ENCODE measurements at places on chromosomes 16 and 17. TPM values are rescaled to one million over a fixed set of nuclear protein-coding genes. Genes with fewer than 3 reads are reported as not detected.

- DNase-seq, result no peak
Observed at GRCh38 chr17:50421308-50422051, 4.5 kb upstream of the ACSF2 start.

DNA sequence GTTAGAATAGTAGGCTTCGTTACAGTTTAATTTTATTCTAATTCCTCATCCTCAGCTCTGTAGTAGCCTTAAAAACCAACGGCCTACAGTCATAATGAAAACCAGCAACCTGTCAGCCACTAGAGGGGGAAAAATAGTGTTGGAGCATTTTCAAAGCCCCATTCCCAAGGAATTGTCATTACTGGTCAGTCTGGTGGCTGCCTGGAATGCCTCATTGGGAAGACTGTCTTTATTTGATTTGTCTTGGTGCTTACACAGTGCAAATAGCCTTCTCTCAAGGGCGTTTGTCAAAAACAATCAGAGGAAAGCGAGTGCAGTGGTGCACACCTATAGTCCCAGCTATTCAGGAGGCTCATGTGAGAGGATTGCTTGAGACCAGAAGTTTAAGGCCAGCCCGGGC is 4.7 kb downstream of the LPCAT2 start:
- no peak for DNase-seq

DNA sequence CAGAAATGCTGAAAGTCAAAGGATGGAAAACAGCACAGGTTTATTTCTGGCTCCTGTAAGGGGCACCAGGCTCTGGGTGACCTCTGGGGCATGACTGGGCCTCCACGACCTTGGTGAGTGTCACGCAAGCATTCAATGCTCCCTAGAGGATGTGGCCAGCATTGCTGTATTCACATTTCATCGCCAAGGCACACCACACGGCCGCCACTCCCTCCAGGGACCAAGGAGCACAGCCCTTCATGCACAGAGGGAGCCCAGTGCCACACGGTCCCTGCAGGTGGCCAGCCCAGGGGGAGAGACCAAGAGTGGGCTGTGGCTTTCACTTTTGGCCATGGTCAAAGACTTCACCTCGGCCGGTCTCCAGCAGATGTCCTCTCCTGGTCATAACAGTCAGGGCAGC is 137.4 kb upstream of the TNRC6C start:
- DNase-seq, result no peak

- no peak for DNase-seq
Observed at GRCh38 chr17:80164185-80164584, 5.6 kb upstream of the CARD14 start.

- DNase-seq, result no peak
Observed at GRCh38 chr16:67967183-67967957, 1.1 kb downstream of the SLC12A4 start.

DNA sequence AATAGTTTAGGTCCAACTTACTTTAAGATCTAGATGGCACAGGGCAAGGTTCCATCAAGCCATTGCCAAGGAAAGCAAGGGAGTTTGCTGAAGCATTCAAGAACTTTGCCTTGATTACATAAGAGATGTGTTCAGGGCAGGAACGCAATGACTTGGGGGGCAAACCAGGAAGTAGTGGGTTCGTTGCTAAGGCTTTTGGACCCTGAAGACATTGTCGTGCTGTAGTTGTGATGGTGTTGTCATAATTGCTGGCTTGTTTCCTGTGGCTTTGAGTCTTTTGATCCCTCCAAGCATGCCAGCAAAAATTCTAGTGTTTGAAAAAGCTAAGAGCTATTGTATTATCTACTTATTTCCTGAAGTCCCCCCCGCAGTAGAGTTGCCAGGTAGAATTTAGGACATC is 70.7 kb upstream of the HNF1B start:
- DNase-seq, result no peak

GRCh38 chr17:73261617-73261951 is at the start of gene CPSF4L:
TSS of gene CPSF4L (minus strand) at chr17:73261880. CDS start at chr17:73261818, 62 bp downstream.
- DNase-seq, result no peak

GRCh38 chr17:38749223-38750043 is 1.3 kb upstream of the PCGF2 start:
- peak; percentile 73 for DNase-seq

DNA sequence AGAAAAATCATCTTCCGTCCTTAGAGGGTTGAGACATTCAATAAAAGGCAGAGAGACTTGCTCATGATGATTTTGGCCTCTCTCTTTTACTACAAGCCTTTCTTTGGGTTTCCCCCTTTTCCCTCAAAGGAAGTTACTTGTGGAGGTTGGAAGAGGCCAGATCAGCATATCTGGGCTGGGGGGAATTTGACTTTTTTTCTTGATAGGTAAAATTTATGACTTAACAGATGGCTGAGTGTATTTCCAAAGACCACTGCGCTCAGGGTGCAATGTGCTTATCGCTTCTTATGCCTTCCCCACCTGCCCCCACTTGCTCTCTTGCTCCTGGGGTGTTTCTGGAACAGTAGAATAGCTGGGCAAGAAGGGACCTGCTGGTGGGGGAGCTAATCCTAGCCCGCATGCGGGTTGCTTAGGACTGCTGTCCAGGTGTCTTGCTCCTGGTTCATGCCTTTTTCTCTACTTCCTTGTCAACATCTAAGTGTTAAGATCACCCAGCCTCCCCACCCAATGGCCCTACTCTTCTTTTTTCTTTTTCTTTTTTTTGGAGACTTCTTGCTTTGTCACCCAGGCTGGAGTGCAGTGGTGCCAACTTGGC is 131.9 kb downstream of the MSI2 start:
- DNase-seq, result no peak

DNA sequence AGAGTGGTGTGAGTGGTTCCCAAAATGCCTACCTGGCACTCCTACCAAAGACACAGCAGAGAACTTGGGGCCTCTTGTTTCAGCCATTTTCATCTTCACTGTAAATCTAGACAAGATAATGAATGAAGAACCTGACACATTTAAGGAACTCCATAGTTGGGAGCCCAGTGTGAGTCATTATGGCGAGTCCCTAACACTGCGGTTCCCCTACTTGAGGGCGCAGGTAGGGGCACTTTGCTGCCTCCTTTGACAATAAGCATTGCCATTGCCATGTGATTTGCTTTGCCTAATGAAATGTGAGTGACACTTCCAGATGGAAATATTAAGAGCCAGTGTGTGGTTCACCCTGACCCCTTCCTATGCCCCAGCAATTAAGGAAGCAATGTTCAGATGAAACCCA is 517.6 kb downstream of the MAF start:
- no peak for DNase-seq

- DNase-seq, result no peak
Observed at GRCh38 chr16:28189245-28189644, 22.5 kb downstream of the XPO6 start.

GRCh38 chr17:8345951-8346665 is 6.5 kb downstream of the ODF4 start:
- DNase-seq, result no peak

DNA sequence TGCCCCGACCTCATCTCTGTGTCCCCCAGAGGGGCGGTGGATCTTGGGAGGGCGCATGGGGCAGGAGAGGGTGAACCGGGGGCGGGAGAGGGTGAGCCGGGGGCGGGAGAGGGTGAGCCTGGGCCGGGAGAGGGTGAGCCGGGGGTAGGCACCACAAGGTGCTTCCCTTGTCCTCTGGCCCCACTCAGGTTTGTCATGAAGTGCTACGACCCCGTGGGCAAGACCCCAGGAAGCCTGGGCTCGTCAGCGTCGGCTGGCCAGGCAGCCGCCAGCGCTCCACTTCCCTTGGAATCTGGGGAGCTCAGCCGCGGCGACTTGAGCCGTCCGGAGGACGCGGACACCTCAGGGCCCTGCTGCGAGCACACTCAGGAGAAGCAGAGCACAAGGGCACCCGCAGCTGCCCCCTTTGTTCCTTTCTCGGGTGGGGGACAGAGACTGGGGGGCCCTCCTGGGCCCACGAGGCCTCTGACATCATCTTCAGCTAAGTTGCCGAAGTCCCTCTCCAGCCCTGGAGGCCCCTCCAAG is 18.9 kb downstream of the ASPSCR1 start:
- no peak for DNase-seq

DNA sequence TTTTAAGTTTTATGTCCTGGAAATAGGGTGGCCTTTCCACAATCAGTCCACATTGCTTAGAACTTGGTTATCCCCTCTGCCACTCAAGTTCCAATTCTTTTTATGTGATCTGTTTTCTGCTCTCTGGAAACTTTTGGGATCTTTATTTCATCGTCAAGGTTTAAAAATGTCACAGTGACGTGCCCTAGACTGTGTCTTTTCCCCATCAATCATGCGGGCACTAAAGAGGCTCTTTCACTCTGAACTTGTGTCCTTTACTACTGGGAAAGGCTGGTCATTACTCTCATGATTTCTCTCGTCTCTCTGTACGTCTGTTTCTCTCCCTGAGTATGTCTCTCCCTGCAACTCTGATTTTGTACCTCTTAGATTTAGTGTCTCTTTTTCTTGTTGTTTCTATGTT is 189.8 kb upstream of the AXIN2 start:
- no peak for DNase-seq

GRCh38 chr16:67426950-67427349 is 4.0 kb upstream of the HSD11B2 start:
- no peak for DNase-seq

DNA sequence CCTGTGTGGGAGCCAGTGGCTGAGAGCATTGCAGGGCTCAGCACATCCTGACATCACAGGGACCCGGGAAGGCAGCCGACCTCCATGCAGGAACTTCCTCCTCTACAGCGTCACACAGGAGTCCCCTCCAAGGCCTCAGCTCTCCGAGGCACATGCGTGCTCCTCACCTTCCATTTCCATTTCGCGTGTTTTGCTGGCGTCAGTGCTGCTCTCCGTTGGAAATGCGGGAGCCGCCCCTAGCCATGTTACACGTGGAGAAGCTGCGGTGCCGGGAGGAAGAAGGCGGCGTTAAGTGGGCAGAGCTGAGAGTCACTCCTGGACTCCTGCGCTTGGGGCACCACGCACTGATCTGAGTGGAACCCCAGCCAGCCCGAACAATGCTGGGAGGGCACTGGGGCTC is 25.2 kb upstream of the CRISPLD2 start:
- DNase-seq, result no peak

DNA sequence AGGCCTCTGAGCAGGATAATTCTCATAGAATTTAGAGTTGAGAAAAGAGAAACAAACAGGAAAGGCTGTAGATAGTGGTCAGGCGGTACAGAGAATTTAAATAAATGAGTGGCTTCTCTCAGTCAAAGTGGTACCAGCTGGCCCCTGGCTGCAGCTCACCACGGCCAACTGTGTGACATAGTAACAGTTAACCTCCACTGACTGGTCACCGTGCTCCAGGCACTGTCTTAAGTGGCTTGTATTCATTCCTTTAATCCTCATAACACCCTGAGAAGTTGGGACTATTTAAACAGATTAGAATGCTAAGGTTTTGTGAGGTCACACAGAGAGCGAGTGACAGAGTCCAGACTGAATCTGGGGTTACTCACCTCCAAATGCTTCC is 108.9 kb downstream of the GNAO1 start:
- DNase-seq, result no peak

GRCh38 chr17:62967205-62967529 is 1.1 kb downstream of the TANC2 start:
- no peak for DNase-seq

GRCh38 chr16:85437166-85438052 is 175.7 kb upstream of the GSE1 start:
- peak; percentile 79 for DNase-seq

- no peak for DNase-seq
Observed at GRCh38 chr17:20158580-20158979, 149.4 kb downstream of the SPECC1 start.

DNA sequence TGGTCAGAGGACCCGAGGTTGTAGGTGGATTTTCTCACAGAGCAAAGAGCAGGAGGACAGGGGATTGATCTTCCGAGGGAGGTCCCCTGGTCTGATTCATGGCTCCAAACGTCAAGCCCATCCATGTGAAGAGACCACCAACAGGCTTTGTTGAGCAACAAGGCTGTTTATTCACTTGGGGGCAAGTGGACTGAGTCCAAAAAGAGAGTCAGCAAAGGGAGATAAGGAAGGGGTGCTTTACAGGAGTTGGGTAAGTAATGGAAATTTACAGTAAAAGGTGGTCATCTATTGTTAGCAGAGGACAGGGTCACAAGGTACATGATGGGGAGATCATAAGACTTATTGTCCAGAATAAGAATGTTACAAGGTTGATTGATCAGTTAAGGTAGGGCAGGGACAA is 2285.8 kb downstream of the TP53TG3F start:
- DNase-seq, result no peak

DNA sequence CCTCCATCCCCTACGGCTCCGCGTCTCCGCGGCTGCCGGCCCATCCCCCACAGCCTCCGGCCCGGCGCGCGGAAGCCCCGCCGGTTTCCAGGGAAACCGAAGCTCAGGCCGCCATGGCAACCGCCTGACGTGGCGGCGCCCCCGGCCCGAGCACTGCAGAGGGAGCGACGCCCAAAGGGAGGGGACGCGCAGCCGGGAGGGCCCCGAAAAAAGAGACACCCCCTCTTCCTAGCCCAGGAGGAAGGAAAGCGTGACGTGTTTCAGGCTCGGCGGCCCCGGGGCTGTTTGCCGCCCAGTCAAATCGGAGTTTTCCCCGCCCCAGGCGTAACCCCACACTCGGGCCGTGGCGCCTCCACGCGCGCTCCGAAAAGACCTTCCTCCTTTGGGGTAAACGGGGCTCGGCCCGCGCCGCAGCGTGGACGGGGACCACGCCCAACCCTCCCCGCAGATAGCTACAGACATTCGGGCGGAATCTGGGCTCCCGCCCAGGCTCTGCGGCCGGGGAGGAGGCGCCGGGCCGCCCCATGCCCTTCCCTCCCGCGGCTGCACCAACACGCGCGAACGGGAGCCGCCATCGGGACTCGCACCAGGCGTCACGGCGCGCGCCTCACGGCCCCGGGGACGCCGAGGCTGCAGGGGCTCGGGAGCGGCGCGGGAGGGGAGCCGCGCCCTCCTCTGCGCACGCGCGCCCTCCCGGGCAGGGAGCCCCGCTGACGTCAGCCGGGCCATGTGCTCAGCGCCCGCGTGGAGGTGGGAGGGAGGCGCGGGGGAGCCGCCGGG is 7.5 kb downstream of the MNT start:
- peak; percentile 78 for DNase-seq

GRCh38 chr16:88449267-88449561 is 3.9 kb upstream of the ZFPM1 start:
- DNase-seq, result no peak

Gene GID4
- total RNA-seq, result 39.6 TPM

Gene C17orf50
- not detected for total RNA-seq

Gene CDH8
- not detected for total RNA-seq

Gene NOG
- total RNA-seq, result 20.3 TPM

Gene CCDC92B
- not detected for total RNA-seq

Gene CCDC47
- 54.9 TPM for total RNA-seq

Gene QRICH2
- total RNA-seq, result 3.5 TPM

Gene ATP2A1
- total RNA-seq, result 21.8 TPM

Gene DHRS7C
- total RNA-seq, result not detected

Gene KRTAP17-1
- total RNA-seq, result not detected

Gene TMC6
- total RNA-seq, result 18.8 TPM

Gene ZNF232
- total RNA-seq, result 6.8 TPM

Gene ATF7IP2
- total RNA-seq, result not detected

Gene RAB26
- total RNA-seq, result 1.0 TPM

Gene CISD3
- total RNA-seq, result 11.6 TPM

Gene SLFN12
- total RNA-seq, result 16.3 TPM
